ENCODE measurements at places on chromosomes 3 and 15.

- DNase-seq, result no peak
Measured at GRCh38 chr3:155019575-155019974, 60.5 kb upstream of the MME start.

GRCh38 chr3:146380046-146380445, 89.3 kb downstream of the PLSCR2 start:
- DNase-seq, result no peak

GRCh38 chr15:90545095-90545494, 15.4 kb downstream of the CRTC3 start:
- DNase-seq, result no peak

DNA sequence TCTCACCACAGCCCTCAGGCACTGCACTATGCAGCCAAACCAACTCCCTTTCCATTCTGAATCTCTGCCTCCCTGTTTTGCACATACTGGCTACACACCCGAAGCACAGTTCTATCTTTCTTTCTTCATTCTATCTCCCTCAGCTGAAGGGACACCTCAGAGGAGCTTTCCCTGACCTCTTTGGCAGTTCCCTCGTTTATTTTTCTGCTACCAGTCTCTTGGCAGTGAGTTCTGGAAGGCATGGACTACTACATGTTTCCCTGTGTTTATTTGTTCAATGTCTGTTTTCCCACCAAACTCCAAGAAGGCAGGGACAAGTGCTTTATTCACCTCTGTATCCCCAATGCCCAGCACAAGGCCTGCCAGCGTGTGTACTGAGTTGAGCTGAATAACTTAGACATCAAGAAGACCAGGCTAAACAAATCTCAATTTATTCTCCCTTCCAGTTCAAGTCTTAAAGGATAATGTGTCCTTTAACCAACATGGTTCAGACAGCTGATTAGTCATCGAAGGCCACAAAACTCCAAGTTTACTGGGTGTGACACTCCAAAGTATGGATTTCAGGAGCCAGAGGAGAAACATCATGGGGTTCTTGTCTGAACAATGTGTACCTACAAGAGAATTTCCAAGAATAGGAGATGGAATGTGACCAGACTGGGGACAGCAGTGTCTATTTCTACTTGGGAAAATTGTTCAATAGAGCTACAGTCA, 260.1 kb upstream of the CTNNB1 start:
- no peak for DNase-seq

DNA sequence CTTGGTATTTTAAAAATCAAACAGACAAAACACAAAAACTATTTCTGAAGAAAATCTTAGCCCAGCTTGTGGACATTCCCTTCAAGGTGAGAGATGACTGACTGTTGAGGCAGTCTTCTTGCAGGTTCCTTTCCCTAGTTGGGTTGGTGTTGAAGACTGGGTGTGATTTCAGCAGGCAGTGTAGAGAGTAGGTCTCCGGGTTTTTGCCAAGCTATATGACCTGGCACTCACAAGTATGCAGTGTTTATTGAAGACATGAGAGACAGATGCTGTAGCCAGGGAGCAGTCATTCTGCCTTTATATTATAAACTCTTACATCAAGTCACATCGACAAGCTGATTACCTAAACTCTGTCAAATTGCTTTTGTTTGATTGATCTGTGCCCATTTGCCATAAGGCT, 17.5 kb downstream of the SENP8 start:
- DNase-seq, result peak; percentile 83

- no peak for DNase-seq
Measured at GRCh38 chr3:25537516-25537915, 109.5 kb downstream of the RARB start.

DNA sequence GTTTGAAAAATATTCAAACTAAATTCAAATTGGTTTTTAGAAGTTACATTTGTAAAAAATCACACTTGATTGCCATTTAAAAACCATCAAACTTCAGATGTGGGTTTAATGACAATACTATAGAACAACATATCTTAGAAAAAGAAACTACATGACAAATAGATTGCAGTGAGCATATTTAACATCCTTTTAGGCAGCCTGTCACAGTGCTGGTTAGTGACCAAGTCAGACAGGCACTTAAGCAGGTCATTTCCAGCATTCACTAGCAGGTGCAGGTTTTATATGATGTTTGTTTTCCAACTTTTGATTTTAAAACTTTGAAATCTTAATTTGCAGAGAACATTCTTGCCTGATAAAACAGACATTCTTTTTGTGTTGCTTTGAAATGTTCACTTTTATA, 115.7 kb downstream of the MBNL1 start:
- DNase-seq, result no peak

- DNase-seq, result no peak
Measured at GRCh38 chr15:68347392-68347791, 69.8 kb downstream of the FEM1B start.

GRCh38 chr3:177813322-177813721, 616.0 kb upstream of the TBL1XR1 start:
- peak; percentile 55 for DNase-seq

DNA sequence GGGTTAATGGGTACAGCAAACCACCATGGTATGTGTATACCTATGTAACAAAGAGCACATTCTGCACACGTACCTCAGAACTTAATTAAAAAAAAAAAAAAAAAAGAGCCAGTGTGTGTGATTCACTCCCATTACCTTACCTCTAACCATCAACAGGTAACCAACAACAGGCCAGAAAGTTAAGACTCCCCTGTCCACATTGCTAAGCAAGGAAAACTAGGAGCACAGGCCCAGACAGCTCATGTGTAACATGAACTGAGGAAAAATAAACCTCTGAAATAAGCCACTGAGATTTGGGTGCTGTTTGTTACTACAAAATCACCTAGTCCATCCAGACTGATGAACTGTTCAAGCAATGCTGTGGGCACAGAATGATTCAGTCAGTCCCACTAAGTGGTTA, 6.0 kb downstream of the KATNBL1 start:
- no peak for DNase-seq

GRCh38 chr15:68196445-68197169, 8.5 kb downstream of the CALML4 start:
- no peak for DNase-seq

- no peak for DNase-seq
Measured at GRCh38 chr3:122085673-122086072, 30.5 kb downstream of the CD86 start.

DNA sequence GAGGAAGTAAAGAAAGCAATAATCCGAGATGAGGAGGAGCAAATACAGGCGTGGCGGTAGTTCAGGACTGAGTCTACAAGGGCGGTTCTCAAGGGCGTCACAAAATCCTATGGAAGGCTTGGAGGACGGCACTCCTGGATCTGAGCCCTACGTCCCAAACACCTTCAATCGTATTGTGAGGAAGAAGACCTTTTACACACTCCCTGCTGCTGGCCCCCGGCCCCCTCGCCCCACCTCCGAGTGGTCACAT, 747 bp downstream of the PLD1 start:
- no peak for DNase-seq

- DNase-seq, result no peak
Measured at GRCh38 chr3:123807820-123808219, 76.3 kb downstream of the MYLK start.

- DNase-seq, result no peak
Measured at GRCh38 chr3:74295479-74295878, 319.0 kb downstream of the CNTN3 start.

DNA sequence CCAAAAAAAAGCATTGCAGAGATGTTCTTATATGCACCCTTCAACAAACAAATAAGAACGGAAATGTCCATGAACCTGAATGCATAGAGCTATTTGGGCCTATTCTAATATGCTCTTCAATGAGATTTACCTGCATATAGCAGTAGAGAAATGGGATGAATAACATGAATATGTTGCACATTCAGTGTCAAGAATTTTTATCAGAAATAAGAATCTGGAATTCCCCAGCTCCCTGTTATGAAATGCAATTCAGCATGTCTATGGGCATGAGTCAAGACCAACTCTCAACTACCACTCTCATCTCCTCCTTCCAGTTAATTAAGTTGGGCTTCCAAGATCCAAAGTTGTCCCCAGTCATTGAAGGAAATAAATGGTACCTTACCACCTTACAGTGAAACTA, 133.7 kb upstream of the ALCAM start:
- DNase-seq, result no peak

GRCh38 chr15:25670025-25670554, 193.0 kb downstream of the ATP10A start:
- DNase-seq, result peak; percentile 51

GRCh38 chr3:195559723-195560409, 16.7 kb upstream of the PPP1R2 start:
- DNase-seq, result no peak

DNA sequence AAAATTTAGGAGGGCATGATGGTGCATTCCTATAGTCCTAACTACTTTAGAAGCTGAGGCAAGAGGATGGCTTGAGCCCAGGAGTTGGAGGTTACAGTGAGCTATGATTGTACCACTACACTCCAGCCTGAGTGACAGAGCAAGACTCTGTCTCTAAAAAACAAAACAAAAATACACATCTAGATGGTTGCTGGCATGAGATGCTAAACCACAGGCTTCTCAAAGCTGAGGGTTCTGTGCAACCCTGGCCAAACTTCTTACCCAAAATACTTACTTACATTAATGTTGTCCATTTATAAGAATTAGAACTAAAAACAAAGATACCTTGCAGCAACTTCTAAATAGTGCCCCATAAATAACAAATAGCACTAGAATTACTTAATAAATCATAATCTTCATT, 14.3 kb upstream of the ARHGEF3 start:
- DNase-seq, result no peak

GRCh38 chr3:20924646-20925385, 738.8 kb upstream of the SGO1 start:
- DNase-seq, result no peak

DNA sequence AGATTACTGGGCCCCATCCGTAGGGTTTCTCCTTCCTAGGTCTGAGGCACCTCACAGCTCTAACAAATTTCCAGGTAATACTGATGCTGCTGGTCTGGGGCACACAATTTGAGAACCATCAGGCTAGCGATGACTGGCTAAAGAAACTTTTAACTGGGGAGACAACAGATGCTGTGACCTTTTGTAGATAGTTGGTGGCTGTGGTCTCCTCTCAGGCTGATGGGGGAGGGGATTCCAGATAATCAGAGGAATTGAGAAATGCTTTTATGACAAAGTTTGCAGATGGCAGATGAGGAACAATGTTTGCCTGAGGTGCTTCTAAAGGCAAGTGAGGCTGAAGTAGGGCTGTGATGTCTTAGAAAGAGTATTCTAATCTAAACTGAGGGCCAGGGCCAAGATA, 13.8 kb upstream of the CCR9 start:
- no peak for DNase-seq

GRCh38 chr15:52495125-52495524, 33.6 kb downstream of the MYO5A start:
- no peak for DNase-seq

DNA sequence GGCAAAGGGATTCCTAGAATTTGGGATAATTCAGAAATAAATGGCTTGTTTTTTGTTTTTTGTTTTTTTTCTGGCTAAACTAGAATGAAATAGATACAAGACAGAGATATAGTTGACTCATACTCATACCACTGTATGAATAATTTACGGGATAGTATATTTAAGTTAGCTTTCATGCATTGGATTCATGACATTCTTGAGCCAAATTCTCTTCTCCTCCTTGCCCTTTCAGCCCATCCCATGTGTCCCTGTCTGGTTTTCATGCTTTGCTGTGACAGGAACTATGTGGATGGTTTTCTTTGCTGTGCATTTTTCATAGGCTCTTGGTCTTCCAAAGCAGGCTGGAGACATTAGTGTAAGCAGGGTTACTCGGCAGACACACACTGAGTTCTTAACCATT, 66.6 kb upstream of the UMPS start:
- no peak for DNase-seq

- no peak for DNase-seq
Measured at GRCh38 chr3:49723296-49723627, 489 bp downstream of the GMPPB start.

DNA sequence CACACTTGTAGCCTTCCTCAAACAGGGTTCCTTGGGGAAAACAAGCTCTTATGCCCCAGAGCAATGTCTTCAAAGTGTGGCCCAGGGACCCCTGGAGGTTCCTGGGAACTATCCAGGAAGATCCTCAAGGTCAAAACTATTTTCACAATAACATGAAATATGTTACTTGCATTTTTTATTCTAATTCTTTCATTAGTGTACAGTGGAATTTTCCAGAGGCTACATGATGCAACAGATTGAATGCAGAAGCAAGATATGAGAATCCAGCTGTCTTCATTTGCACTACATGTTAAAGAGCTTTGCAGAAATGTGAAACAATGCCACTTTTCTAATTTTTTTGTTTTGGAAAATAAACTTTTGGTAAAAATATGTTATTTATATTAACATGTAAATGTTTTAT, 190.9 kb downstream of the SLC9A9 start:
- no peak for DNase-seq

DNA sequence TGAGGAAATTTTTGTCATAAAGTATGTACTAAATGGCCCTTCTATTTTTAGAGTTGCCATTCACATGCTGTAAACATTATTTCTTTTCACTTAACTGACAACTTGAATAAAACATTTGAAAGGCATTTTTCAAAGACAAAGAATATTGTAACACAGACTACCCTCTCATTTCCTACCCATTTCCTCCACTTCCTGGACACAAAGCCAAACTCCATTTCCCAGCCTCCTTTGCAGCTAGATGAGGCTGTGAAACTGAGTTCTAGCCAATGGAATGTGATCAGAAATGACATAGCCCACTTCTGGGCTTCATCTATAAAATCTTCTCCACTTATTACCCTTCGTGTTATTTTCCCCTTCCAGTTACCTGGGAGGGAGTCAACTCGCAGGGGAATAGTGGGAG, 288.9 kb upstream of the DPH6 start:
- DNase-seq, result no peak

- DNase-seq, result no peak
Measured at GRCh38 chr3:143809121-143809621, 39.1 kb downstream of the SLC9A9 start.

DNA sequence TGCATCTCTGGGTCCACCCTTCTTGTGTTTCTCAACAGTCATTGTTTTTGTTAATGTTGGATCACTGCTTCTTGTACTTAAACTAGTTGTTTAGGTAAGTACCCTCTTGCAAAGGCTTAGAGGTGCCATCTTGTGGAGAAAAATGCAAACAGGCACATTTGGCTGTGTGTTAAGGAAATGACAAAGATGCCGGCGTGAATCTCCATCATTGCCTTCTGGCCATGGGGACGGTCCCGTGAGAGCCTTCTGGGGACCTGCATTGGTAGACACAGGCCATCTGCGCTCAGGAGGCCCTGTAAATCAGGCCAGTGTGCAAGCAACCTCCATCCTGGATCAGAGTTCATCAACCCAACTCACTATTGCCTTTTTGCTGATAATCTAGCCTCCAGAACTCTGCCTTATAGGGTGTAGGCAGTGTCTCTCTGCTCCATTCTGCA, 158.6 kb upstream of the NR2E3 start:
- peak; percentile 37 for DNase-seq

DNA sequence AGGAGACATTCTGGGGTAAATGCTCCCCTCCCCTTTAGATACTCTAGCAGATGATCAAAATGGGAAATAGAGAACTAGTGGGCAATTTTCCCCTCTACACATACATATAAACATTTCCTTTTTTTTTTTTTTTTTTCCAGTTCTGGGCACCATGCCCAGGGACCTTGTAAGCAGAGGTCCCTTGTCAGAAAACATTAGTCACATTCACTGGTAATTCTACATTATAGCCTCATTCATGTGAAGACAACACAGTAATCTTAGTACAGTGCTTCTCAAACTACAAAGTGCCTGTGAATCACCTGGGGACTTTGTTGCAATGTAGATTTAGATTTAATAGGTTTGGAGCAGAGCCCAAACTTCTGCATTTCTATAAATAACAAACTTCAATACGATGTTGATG, 60.1 kb upstream of the ACTC1 start:
- peak; percentile 5 for DNase-seq
